Stimulated activated CD4-positive, alpha-beta T cell treated with anti-CD3 and anti-CD28 coated beads, TNF-alpha, amount 100 ng/mL, for 24 hours (primary cell): ENCODE measurements at places on chromosomes 2 and 18.

DNA sequence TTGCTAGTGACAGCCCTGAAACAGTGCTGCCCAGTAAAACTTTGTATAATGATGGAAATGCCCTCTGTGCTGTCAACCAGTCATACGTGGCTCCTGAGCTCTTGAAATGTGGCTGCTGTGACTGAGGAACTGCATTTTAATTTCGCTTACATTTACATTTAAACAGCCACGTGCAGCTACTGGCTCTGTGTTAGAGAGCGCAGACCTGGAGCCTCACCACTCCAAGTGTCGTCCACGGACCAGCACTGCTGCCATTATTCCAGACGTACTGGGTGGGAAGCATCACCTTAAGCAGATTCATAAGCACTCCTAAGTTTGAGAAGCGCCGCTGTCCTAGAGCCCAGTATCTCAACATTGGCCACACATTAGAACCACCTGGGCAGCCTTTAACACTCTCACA lies 77.0 kb upstream of the MGAT4A start:
- no peak for DNase-seq

GRCh38 chr18:63144748-63145147 lies 174.8 kb downstream of the BCL2 start:
- DNase-seq, result no peak

GRCh38 chr2:17388798-17389197 lies 129.4 kb downstream of the RAD51AP2 start:
- DNase-seq, result no peak

DNA sequence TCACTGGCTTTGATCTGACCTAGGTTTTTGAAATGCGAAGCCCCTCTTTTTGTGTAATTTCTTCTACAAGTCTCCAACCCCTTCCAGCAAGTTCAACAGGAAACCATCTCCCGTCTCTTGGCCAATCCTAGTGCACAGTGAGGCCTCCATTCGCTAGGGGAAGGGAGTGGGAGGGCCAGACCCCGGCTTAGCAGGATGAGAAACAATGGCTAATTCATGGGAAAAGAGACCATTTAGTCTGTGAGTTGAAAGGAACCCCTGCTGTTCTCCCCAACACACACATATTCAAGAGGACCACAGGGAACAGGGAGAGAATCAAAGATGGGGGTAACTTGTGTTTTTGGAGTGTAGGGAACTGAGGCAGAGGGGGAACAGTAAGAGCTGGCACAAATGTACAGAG lies 83.0 kb downstream of the RTN4 start:
- DNase-seq, result no peak

- no peak for DNase-seq
These were observed 126.0 kb downstream of the MEP1B start for GRCh38 chr18:32315881-32316280.

DNA sequence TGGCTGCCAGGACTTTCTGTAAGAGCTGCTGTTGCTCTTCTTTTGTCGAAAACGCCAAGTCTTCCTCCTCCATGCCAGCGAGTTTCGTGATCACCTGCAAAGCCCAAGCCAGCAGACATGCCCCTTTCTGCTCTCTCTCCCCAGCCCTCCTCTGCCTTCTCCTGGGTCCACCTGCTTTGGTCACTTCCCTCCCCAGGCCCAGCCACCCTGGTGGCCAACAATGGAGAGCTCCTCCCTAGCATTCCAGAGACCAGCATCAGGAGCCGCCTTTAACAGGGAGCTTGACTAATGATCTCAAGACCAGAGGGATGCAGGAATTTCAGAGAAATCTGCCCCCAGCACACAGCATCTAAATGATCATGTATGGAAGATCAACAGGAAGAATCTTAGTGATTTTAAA lies 34.6 kb downstream of the ERCC3 start:
- DNase-seq, result no peak

DNA sequence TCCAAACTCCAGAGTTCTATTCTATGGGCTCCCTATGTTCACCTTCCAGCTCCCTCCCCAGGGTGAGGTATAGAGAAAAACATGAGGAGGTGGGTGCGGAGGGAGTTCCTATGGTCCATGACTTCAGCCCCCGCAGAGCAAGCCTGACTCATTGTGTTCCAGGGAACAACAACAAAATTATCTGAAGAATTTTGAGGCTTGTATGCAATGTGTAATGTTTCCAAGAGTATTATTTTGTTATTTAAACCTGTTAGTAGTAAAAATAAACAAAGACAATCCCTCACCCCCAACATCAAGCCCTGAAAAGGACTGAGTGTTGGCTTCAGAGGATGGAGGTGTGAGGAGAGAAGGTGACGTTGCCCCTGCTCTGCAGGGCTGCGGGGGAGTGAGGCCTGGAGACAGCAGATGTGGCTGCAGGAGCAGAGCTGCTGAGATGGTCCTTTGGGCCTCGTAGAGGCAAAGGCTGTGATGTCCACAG lies 29.0 kb downstream of the LAMA3 start:
- DNase-seq, result no peak

DNA sequence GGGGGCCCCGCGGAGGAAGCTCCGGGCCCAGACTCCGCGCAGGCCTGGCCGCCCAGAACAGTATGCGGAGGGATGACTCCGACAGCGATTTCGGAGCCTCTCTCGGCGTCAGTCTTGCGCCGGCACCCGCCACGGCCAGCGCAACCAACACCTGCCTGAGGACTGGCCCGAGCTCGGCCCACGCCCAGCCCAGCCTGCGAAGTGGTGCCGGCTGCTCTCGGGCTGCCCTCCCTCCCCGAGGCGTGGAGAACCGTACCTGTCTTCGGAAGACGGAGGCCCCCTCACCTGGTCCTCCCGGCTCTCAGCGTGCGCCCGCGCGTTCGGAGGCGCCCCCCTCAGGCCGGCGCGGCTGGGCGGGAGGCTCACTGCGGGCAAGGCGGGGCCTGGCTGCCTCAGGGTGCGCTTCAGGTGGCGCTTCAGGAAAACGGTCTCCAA lies at the start of gene M1AP:
TSS of gene M1AP (minus strand) at position 322 of the 435 bp plus-strand sequence. CDS start 8,055 bp downstream, outside the sequence.
- DNase-seq, result peak; percentile 5

DNA sequence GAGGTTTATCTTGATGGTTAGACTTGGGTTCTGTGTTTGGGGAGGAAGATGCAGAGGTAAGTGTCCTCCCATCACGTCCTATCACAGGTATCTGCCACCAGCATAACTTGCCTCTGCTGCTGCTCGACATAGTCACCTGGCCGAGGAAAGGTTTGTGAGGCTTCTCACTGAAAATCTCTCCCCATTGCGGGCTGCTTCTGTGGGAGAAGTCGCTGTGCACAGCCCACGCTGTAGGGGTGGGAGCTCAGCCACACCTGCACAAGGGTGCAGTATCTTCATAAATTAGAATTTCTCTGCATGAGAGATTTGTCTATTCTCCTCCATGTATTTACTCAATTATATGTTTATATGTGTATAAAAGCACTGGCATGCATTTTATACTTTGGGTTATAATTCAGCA lies 415.7 kb upstream of the MYT1L start:
- DNase-seq, result no peak

- DNase-seq, result no peak
These were observed 117.3 kb upstream of the TTC39C start for GRCh38 chr18:23897291-23897690.

GRCh38 chr2:5539282-5540165 lies 152.7 kb upstream of the SOX11 start:
- DNase-seq, result no peak

- no peak for DNase-seq
These were observed 100.6 kb downstream of the CMPK2 start for GRCh38 chr2:6764968-6765723.

DNA sequence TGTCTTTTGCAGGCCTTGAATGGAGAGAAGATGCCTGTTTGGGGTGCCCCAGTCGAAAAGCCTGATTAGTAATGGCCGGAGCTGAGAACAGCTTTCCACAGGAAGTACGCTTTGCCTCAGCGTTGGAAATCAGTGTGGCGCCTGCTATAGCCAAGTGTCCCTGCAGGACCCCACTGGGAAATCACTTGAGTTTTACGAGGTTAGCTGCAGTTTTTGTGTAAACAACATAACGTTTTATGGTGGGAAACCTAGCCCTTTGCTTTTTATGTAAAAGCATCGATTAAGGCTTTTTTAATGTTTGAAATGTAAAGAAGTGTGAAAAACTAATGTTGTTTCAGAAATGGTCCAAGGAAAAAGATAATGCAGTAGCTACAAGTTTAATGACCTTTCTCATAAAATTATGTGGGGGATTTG lies 234.2 kb downstream of the TTC32 start:
- DNase-seq, result no peak

DNA sequence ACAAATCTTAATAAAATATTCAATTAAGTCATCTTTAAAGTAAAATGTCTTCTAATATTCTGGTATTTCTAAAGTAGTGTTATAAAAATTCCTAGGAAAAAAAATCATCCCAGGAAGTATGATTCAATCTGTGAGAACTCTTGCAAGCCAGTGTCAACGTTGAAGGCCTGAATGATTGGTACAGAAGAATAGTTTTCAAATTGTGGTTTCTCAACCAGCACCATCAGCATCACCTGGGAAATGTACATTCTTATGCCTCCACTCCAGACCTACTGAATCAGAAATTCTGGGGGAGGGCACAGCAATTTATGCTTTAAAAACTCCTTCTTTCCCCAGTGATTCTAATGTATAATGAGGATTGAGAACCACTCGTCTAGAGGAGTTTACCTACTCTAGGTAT lies 62.3 kb upstream of the C2orf15 start:
- no peak for DNase-seq

DNA sequence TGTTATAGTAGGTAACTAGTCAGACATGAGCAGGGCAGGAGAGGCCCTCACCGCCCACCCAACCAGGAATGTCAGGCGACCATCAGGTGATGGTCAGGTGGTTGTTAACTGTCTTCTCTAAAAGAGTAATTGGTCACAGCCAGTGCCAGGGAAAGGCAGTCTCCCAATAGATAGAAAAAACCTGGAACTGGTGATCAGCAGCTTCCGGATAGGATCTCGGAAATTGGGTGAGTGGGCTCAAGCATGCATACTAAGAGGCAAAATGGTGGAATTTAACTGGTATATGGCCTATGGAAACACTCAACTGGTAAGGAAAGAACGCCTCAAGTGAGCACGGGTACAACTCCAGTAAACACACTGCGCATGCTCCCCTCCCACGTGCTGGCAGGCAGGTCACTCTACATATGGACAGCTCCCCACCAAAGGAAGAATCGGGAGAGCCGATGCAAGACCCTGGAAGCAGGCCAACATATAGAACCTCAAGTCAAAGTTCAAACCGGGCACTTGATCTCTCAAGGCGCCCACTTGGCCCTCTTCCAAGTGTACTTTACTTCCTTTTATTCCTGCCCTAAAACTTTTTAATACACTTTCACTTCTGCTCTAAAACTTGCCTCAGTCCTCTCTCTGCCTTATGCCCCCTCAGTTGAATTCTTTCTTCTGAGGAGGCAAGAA lies 43.5 kb upstream of the TMEM131 start:
- no peak for DNase-seq

DNA sequence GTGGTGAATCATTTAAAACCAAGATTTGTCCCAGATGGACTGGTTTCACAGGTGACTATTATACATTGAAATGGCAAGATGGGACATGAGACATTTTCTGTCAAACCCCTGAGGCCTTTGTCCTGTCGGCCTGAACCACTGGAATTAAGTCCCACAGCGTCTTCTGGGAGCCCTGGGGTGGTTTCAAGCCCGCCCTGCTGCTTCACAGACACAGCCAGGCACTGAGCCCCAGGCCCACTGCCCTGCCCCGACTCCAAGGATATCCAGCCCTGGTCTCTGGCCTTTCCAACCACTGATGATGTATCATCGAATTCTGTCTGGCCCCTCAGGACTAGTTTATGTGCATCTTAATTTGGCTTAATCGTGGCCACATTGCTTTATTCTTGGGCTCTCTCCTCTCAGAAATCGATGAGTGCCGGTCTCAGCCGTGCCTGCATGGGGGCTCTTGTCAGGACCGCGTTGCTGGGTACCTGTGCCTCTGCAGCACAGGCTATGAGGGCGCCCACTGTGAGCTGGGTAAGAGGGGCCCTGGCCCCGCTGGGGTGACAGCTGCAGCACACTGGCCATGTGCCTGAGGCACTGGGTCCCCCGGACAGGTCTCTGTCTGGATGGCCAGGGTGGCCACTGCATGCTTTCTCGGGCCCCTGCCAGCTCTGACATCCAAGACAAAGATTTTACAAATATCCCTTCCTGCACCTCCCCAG lies 39.5 kb downstream of the MTERF4 start:
- DNase-seq, result no peak

- no peak for DNase-seq
These were observed 23.7 kb downstream of the KCNF1 start for GRCh38 chr2:10935366-10935918.

DNA sequence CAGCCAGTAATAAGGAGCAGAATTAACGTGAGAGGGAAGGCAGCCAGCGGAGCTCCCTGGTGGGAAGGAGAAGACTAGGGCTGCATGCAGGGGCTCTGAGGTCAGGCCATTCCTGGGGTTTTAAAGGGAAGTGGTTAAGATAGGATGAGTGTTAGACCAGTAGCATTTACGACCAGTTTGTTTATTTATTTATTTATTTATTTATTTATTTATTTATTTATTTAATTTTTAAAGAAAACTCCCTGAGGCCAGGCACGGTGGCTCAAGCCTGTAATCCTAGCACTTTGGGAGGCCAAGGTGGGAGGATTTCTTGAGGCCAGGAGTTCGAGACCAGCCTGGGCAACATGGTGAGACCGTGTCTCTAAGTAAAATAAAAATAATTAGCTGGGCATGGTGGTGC lies 152.8 kb downstream of the FHOD3 start:
- no peak for DNase-seq
